ENCODE measurements at places on chromosomes 16 and 17. TPM values are rescaled to one million over a fixed set of nuclear protein-coding genes. Genes with fewer than 3 reads are reported as not detected.

LGALS9B gene
- not detected for total RNA-seq

TAT gene
- total RNA-seq: not detected

SOCS1 gene
- 1.4 TPM for total RNA-seq

TEKT3 gene
- total RNA-seq: 0.56 TPM

TBC1D3E gene
- not detected for total RNA-seq

TIGD7 gene
- 2.8 TPM for total RNA-seq

EPX gene
- 0.27 TPM for total RNA-seq

PPP1R27 gene
- total RNA-seq: 0.56 TPM

AOC2 gene
- 0.69 TPM for total RNA-seq

HSD11B2 gene
- 0.32 TPM for total RNA-seq

GRIN2A gene
- 0.32 TPM for total RNA-seq

NPIPA8 gene
- not detected for total RNA-seq

RHOT2 gene
- total RNA-seq: 42.7 TPM

PROCA1 gene
- total RNA-seq: not detected

Measured in SK-MEL-5 (cell line).